ENCODE measurements at places on chromosomes 3 and 15. TPM values are rescaled to one million over a fixed set of nuclear protein-coding genes. Genes with fewer than 3 reads are reported as not detected.

The ZBED2 gene
- total RNA-seq, result 671 TPM

The UBP1 gene
- total RNA-seq, result 72.2 TPM

The SENP5 gene
- 34.7 TPM for total RNA-seq

The HRH1 gene
- 0.27 TPM for total RNA-seq

The SGO1 gene
- 21.6 TPM for total RNA-seq

The FSIP1 gene
- 0.51 TPM for total RNA-seq

The IGSF10 gene
- total RNA-seq, result not detected

The GDPGP1 gene
- total RNA-seq, result 11.1 TPM

The NPAP1 gene
- not detected for total RNA-seq

The LRRC15 gene
- total RNA-seq, result not detected

The POC1A gene
- 27.4 TPM for total RNA-seq

The FRMD5 gene
- total RNA-seq, result 1.0 TPM

The PROS1 gene
- total RNA-seq, result 0.80 TPM

The CAPN3 gene
- total RNA-seq, result 3.2 TPM

The TMCO5A gene
- total RNA-seq, result not detected

The INKA1 gene
- 1.5 TPM for total RNA-seq

The KLHL40 gene
- total RNA-seq, result not detected

The CCDC39 gene
- total RNA-seq, result not detected

The CELSR3 gene
- 23.6 TPM for total RNA-seq

The MCTP2 gene
- total RNA-seq, result 23.4 TPM

The SCAPER gene
- 19.8 TPM for total RNA-seq

The SPATA12 gene
- total RNA-seq, result not detected

The GRK7 gene
- total RNA-seq, result not detected

The PLXND1 gene
- 7.6 TPM for total RNA-seq

The CCDC174 gene
- 15.3 TPM for total RNA-seq

All from activated CD8-positive, alpha-beta memory T cell treated with anti-CD3 and anti-CD28 coated beads for 36 hours (primary cell).